NCI-H82 (cell line): ENCODE measurements at places on chromosomes 3 and 15.
A peak's percentile ranks its signal among the peaks of the same experiment; 100 is the strongest.

GRCh38 chr15:89149501-89150101 lies 61.3 kb downstream of the ABHD2 start:
- no peak for DNase-seq

- no peak for DNase-seq
Observed at GRCh38 chr15:43194795-43195194, 9.6 kb downstream of the CCNDBP1 start.

GRCh38 chr3:191523148-191523547 lies 62.2 kb downstream of the PYDC2 start:
- peak; percentile 63 for DNase-seq

GRCh38 chr3:171566803-171567422 lies 106.7 kb upstream of the TNIK start:
- DNase-seq: peak; percentile 63

GRCh38 chr3:89315750-89316470 lies 208.5 kb downstream of the EPHA3 start:
- DNase-seq: no peak

GRCh38 chr15:96762566-96762965 lies 432.1 kb downstream of the NR2F2 start:
- no peak for DNase-seq

GRCh38 chr15:76864586-76864985 lies 40.6 kb downstream of the SCAPER start:
- no peak for DNase-seq

GRCh38 chr15:52280326-52281084 lies 15.1 kb downstream of the MYO5C start:
- no peak for DNase-seq

GRCh38 chr3:34891941-34892340 lies 747.4 kb upstream of the ARPP21 start:
- peak; percentile 65 for DNase-seq

GRCh38 chr3:54792584-54792983 lies 135.3 kb downstream of the LRTM1 start:
- DNase-seq: no peak

DNA sequence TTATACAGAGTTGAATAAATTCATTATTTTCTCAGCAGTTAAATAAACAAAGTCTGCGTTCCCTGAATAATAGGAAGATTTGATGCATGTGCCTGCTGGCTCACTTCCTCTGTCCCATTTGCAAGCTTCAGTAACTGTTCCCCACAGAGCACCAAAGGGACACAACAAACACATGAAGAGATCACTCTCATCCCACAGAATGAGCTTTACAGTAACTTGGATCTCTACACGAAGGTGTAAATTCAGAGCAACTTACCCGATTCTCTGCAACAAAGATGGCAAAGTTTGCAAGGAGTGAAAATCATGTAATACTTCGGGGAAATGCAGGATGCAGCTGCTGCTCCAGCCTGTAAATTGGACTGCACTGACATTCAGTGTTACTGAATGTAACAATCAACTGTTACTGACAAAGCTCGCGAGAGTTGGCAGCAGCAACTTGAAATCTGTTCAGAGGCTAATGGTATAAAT lies at the start of gene BCHE:
BCHE (minus strand) TSS at position 366 of the 468 bp plus-strand sequence. CDS start 6,390 bp downstream, outside the sequence.
- peak; percentile 77 for DNase-seq

DNA sequence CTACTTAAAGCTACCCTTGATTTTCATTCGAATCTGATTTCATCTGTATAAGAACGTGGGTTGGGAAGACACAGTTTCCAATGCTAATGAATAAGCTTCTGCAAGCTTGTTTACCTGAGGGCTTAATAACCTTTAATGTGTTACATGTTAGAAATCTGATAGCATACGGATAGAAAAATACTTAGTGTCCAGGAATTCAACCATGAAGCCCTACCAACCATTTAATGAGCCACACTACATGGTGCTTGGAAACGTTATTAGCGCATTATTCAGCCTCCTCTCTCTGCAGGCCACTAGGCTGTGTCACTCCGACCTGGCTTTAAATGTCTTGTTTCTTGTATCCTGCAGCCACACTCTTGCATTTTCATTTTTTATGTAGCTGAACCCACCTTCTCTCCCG lies 1.6 kb downstream of the FAM81A start:
- DNase-seq: no peak

GRCh38 chr3:198079771-198080520 lies 119.9 kb downstream of the LMLN start:
- peak; percentile 44 for DNase-seq

GRCh38 chr15:40878785-40879184 lies 4.8 kb upstream of the RHOV start:
- DNase-seq: no peak

- DNase-seq: peak; percentile 10
Observed at GRCh38 chr15:57227166-57227565, 149.1 kb upstream of the CGNL1 start.

- no peak for DNase-seq
Observed at GRCh38 chr3:23608650-23609049, 197.1 kb upstream of the UBE2E1 start.

DNA sequence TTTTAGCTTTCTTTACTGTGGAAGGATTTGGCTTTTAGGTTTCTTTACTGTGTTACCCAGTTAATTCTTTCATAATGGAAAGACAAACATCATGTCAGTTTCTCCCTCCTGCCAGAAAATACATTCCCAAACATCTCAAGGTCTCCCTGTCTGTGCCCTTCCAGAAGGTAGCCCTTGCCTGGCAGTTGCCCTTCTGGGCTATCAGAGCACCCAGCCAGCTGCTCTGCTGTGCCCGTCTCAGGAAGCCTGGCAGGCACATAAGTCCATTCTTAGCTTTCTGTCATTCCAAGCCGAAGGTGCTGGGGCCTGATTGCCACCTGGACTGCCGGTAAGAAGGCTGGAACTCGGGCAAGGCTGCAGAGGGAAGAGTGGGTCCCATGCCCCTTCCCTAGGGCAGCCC lies 203.4 kb downstream of the SLCO3A1 start:
- no peak for DNase-seq

DNA sequence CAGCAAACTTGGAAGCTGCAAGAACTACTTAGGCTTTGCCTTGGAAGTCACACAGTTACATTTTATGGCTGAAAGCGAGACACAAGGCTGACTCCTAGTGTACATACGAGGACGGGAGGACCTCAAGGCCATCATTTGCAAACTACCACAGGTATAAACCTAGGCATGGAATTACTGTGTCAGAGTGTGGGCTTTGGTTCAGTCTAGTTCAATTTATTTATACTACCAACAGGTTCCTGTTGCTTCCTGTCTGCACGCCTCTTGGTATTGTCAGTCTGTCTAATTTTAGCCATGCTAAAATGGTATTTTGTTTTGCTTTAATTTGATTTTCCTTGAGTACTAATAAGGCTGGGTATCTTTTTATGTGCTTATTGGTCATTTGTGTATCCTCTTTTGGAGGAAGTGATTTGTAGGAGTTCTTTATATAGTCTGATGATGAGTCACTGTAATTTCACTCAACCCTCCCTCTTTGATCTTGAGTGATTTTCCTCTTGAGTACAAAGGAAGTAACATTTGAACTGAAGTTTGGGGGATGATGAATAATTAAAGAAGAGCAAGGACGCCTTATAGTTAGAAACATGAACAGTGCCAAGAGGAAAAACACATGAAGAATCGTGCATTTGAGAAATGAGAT lies 8.2 kb downstream of the ANKRD34C start:
- DNase-seq: no peak

DNA sequence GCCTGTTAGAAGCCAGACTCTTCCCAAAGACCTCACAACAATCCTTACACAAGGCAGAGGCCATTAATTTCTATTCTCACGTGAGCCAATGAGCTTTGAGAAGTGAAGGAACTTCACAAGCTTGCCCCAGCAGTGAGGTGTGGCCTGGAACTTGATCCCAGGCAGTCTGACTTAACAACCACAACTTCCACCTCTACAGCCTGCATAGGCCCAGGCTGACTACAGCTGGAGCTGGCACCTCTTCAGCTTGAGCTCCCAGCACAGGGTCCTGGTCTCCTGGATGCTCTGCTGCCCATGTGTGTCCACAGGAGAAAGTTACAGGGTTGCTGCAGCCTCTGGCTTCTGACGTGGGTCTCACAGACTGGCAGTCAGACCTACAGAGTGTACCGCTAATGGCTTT lies 111.0 kb downstream of the ERC2 start:
- no peak for DNase-seq

DNA sequence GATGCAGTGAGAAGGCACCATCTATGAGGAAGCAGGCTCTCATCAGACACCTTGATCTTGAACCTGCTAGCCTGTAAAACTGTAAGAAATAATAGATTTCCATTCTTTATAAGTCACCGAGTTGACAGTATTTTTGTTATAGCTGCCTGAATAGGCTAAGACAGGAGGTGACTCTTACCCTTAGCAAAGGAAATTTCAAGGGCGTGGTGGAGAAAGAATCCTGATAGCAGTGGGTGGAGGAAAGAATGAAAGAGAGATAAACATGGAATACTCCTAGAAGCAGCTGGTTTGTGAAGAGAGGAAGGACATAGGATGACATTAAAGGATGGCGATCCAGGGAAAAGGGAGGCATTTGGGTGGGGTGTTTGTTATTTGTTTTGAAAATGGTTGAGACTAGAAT lies 41.4 kb downstream of the SIDT1 start:
- no peak for DNase-seq

DNA sequence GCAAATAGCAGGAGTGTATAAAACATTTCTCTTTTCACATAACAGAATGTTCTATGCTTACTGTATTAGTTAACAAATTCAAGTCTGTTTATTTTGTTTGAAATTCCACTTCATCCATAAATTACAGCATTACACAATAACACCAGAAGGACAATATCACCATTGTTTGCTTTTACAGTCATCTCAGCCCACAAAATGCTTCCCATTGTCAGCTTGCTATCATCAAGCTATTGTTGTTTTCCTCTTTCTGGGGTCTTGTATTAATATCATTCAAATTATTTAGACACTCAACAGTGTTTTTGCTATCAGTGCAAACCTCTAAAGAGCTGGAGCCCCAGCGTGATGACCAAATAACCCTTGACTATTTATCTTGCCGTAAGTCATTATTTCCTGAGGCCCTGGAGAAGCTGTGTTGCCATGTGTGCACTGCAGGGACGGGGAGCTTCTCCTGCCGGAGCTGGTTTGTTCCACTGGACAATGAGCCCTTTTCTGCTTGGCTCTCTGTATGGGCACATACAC lies 1.1 kb downstream of the SAMMSON start:
- DNase-seq: no peak

- no peak for DNase-seq
Observed at GRCh38 chr3:177816667-177817208, 619.5 kb upstream of the TBL1XR1 start.
